T-helper 17 cell (primary cell): ENCODE measurements at places on chromosomes 12 and 14.
A peak's percentile ranks its signal among the peaks of the same experiment; 100 is the strongest.

- H3K27ac ChIP-seq = no peak overlapping the region
- no peaks in the 10 kb centered on the region for H3K27me3 ChIP-seq
- DNase-seq = no peak
- H3K4me3 ChIP-seq = no peak overlapping the region
- H3K36me3 ChIP-seq = no peaks in the 10 kb centered on the region
Observed at GRCh38 chr12:97575403-97576193, 113.0 kb downstream of the RMST start.

DNA sequence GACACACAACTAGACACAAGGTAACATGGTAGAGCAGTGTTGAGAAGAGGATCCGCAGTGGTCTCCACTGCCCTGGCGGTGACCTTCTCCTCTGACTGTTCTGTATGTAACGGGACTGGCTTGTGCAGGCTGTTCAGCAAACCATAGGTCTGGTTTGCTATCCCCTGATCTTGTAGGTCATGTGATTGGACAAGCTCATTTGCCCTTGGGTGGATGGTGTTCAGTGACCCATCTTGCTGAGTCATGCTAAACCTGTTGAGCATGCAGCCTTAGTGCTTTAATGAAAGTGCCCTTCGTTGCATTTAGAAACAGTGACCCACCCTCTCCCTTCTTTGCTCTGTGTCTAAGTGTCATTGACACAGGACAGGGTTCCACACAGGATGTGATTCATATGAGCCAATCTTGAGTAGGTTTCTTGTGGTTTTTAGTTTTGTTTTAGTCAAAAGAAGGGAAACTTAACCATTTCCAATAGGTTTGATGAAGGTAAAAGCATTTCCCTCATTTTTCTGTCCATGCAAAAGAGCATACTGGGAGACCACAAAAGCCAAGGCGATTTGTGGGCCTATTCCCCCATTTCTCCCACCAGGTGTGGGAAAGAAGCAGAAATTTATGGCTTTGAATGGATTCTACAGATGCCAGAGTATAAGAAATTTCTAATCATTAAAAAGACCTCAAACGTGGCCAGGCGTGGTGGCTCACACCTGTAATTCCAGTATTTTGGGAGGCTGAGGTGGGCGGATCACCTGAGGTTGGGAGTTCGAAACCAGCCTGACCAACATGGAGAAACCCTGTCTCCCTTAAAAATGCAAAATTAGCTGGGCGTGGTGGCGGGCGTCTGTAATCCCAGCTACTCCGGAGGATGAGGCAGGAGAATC, 32.6 kb upstream of the HIF1A start:
- DNase-seq = no peak
- peak overlapping the region; percentile 98 for H3K27ac ChIP-seq
- H3K4me1 ChIP-seq = peaks cover 40% of the 10 kb centered on the region
- H3K36me3 ChIP-seq = no peaks in the 10 kb centered on the region
- no peaks in the 10 kb centered on the region for H3K27me3 ChIP-seq

DNA sequence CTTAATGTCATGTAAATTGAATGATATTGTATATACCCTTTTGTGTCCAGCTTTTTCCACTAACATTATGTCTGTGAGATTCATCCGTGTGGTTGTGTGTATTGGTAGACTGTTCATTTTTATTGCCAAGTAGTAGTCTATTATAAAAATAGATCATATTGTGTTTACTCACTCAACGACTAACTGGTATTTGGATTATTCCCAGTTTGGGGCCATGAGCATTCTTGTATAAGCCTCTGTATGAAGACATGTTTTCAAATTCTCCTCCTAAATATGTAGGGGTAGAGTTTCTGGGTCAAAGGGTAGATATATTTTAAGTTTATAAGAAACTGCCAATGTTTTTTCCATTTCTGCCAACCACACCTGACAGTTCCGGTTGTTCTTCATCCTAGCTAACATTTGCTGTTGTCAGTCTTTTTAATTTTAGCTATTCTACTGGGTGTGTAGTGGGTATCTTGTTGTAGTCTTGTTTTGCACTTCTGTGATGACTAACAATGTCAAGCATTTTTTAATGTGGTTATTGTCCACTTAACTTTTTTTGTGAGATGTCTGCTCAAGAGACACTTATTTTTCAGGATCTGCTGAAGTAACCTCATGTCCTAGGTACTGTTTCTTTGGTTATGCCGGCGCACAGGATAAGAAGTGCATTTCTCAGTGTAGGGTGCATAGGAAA, 93.2 kb downstream of the DACT1 start:
- no peaks in the 10 kb centered on the region for H3K4me1 ChIP-seq
- no peak overlapping the region for H3K4me3 ChIP-seq
- peaks cover 28% of the 10 kb centered on the region for H3K27me3 ChIP-seq
- H3K27ac ChIP-seq = no peak overlapping the region
- H3K36me3 ChIP-seq = no peaks in the 10 kb centered on the region

DNA sequence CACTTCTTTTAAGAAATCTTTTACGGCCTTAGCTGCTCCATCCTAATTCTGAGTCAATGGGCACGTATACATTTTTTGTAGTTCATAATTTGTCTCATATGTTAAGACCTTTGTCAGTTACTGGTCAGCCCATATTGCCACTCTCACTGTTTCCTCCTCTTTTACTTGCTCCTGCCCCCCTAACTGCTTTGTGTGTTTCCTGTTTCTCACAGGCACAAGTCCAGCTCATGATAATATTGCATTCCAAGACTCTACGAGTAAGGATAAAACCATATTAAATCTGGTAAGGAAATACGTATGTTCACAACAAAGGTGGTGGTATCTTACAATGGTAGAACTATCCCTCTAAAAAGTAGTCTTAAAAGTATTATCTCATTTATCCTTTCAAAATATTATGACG, 111.7 kb downstream of the DNAI7 start:
- no peak for DNase-seq
- peaks cover 11% of the 10 kb centered on the region for H3K36me3 ChIP-seq
- H3K27ac ChIP-seq = no peak overlapping the region
- H3K27me3 ChIP-seq = no peaks in the 10 kb centered on the region

DNA sequence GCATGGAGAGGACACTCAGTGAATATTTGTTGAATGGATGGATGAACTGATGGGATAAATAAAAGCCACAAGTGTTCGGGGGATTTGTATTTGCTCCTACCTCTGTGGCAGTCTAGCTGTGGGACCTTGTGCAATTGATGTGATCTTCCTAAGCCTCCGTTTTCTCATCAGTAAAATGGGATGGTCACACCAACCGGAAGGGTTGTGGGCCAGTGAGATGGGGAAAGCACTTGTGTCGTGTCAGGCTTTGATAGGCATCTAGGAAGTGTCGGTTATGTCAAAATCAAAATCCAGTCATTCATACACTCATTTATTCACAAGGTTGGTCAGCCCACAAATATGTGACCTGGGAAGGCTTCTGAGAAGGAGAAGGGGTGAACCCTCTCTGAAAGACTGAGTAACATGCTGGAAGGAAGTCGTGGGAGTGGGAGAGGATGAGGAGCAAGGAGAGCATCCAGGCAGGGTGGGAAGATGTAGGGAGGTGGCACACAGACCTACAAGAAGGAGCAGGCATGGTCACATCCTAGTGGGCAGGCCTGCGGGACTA, 7.8 kb upstream of the SERPINA9 start:
- DNase-seq = no peak
- H3K4me1 ChIP-seq = peaks cover 8% of the 10 kb centered on the region
- H3K4me3 ChIP-seq = no peak overlapping the region
- peaks cover 50% of the 10 kb centered on the region for H3K27me3 ChIP-seq

DNA sequence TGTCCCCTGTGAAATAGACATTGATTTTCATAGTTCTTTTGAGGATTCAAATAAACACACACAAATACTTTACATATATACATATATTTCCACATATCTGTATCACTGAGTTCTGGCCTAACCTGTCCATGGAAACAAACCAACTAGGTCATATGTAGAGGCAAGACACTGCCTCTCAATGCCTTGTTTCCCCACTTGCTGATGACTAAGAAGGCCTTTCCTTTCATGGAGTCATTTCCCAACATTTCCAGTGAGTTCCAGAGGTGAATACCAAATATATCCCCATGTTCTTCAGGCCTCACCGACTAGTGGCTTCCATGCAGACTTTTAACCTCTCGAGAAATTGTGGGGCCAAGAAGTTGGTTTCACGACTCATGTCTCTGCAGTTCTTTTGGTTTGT, 120.8 kb downstream of the DNAI7 start:
- no peak for DNase-seq
- peaks cover 11% of the 10 kb centered on the region for H3K36me3 ChIP-seq
- no peak overlapping the region for H3K4me3 ChIP-seq
- peaks cover 19% of the 10 kb centered on the region for H3K4me1 ChIP-seq

DNA sequence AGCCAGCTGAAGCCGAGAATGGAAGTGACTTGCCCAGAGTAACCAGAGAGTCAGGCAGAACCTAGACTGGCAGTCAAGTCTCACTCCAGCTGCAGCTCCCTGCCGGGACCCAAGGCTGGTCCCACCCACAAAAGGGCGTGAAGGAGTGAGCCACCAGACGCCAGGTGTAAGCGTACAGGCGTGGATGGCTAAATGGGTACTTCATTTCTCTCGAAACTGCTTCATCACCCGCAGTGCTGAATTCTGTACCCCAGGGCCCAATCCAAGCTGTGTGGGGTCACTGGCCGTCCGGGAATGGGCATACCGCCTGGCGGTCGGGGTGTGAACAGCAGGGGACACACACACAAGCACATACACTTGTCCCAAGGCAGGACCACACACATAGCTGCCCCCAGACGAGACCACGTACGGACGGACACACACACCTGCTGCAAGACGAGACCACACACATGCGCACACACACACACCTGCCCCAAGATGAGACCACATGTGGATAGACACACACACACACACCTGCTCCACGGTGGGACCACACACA, 34.8 kb downstream of the DEGS2 start:
- no peak overlapping the region for H3K4me3 ChIP-seq
- no peak for DNase-seq
- no peaks in the 10 kb centered on the region for H3K27me3 ChIP-seq
- H3K36me3 ChIP-seq = peaks cover 9% of the 10 kb centered on the region

GRCh38 chr12:65756956-65757511, 67.2 kb upstream of the HMGA2 start:
- H3K4me1 ChIP-seq = no peaks in the 10 kb centered on the region
- H3K27ac ChIP-seq = no peak overlapping the region
- no peaks in the 10 kb centered on the region for H3K36me3 ChIP-seq
- H3K4me3 ChIP-seq = no peak overlapping the region
- H3K27me3 ChIP-seq = peaks cover 13% of the 10 kb centered on the region

DNA sequence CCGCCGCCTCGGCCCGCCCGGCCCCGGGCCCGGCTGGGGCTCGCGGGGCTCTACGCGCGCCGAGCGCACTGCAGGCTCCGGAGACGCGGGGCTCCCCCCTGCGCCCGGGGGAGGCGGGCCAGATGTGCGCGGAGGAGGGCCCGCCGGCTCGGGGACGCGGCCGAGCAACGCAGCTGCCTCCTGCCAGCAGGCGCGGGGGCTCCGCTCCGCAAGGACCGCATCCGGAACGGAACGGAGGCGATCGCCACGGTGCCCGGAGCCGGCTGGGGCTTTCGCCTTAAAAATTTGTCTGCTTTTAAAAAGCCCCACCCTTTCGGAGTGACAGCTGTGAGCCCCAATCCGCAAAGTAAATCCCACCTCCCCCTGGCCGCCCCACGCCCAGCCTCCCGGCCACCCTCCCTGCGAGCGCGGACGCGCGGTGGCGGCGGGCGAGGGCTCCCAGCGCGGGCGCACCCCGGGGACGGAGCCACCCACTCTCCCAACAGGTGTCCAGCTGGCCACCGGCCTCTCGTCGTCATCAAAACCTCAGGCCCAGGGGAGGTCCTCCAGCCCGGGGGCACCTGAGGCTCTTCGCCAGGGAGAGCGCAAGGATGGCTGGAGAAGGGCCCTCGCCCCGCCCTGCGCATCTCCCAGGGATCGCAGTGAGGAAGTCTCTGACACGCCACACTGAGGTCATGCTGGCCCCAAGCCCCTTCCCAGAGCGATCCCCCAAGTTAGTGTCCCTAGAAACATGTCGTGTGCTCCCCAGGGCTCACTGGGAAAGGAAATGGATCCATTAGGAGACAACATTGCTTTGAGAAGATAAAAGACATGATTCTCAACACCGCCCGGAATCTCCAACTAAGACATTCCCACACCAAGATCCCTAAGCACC, at the start of gene TMEM132D:
TSS of gene TMEM132D (minus strand) at position 70 of the 874 bp plus-strand sequence.
- H3K36me3 ChIP-seq = no peaks in the 10 kb centered on the region
- no peak for DNase-seq
- H3K4me1 ChIP-seq = no peaks in the 10 kb centered on the region
- no peak within 1 kb of the TSS for H3K4me3 ChIP-seq
- peaks cover 19% of the 10 kb centered on the region for H3K27me3 ChIP-seq
- no peak within 1 kb of the TSS for H3K27ac ChIP-seq

DNA sequence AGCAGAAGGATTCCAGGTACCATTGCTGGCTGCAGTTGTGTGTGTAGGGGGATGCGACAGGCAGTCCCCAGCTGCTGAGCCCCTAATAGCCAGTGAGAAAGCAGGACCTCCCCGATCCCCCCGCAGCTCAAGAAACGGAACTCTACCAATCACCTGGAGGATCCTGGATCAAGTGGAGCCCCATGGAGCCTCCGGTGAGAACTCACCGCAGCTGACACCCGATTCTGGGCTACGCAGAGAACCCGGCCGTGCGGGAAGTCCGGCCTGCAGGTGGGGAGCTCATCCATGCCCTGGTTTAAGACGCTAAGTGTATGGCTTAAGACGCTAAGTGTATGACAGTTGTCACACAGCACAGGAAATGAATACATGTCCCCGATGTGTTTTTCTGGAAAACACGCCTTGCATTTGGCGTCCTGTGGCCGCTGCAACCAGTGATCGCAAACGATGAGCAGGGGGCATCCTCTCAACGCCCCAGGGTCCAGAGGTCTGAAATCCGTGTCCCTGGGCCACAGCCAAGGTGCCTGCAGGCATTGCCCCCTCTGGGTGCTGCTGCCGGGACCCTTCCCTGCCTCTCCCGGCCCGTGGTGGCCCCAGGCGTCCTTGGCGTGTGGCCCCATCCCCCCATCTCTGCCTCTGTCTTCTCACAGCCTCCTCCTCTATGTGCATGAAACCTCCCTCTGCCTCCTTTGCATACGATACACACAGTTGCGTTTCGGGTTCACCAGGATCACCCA, 75.1 kb downstream of the KIF26A start:
- H3K27ac ChIP-seq = no peak overlapping the region
- H3K27me3 ChIP-seq = peaks cover 19% of the 10 kb centered on the region
- no peaks in the 10 kb centered on the region for H3K4me1 ChIP-seq
- DNase-seq = no peak
- H3K36me3 ChIP-seq = no peaks in the 10 kb centered on the region

- no peak overlapping the region for H3K4me3 ChIP-seq
- no peaks in the 10 kb centered on the region for H3K36me3 ChIP-seq
- H3K27me3 ChIP-seq = no peaks in the 10 kb centered on the region
Observed at GRCh38 chr14:34180434-34180833, 229.6 kb upstream of the EGLN3 start.
